ENCODE measurements at places on chromosomes 5 and 9.

- DNase-seq, result no peak
Measured at GRCh38 chr9:132970324-132971062, 8.0 kb upstream of the GFI1B start.

GRCh38 chr5:67806654-67807438, 408.7 kb upstream of the PIK3R1 start:
- DNase-seq, result no peak

DNA sequence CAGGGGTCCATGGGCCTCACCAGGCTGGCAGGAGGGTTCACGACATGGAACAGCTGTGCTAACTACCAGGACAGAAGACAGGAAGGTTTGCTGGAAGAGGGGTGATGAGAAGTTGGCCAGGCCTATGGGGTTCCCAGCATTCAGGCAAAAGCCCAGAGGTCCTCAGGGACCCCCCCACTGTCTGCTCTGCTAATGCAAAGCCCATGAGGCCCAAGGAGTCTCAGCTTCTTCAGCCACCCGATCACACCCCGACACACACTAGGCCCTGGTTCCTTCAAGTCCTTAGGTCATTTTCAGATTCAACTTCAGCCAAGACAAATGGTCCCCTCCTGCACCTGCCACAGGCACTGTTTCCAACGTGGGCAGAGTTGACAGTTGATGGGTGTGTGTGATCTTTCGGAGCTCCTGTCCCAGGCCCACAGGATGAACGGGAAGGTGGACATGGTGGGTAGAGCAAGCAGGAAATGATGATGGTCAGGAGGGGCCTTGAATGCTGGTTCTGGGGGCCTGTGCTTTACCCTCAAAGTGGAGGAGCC, 20.4 kb downstream of the ADAMTS2 start:
- no peak for DNase-seq

DNA sequence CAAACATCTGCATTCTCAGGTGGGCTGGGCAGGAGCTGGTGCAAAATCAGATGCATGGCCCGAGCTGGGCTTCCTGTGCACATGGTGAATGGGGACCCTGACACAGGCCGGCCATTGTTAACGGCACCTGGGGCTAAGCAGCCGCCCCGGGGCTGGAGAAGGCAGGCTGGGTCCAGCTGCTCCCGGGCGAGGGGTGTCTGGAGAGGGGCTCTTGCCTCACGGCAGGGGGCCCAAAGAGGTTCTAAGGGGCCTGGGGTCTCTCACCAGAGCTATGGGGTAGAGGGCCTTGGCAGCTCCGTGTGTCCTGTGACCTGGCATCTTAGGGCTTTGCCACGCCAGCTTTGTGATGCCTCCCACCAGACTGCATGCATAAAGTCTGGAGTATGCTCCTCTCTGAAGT, 5.1 kb upstream of the QSOX2 start:
- no peak for DNase-seq

GRCh38 chr5:78273436-78273835, 21.1 kb downstream of the AP3B1 start:
- DNase-seq, result no peak

GRCh38 chr5:124631874-124632550, 114.4 kb downstream of the ZNF608 start:
- DNase-seq, result no peak

GRCh38 chr5:135222171-135222681, 176.8 kb downstream of the MACROH2A1 start:
- no peak for DNase-seq

GRCh38 chr5:14223372-14223771, 80.2 kb downstream of the TRIO start:
- DNase-seq, result no peak

DNA sequence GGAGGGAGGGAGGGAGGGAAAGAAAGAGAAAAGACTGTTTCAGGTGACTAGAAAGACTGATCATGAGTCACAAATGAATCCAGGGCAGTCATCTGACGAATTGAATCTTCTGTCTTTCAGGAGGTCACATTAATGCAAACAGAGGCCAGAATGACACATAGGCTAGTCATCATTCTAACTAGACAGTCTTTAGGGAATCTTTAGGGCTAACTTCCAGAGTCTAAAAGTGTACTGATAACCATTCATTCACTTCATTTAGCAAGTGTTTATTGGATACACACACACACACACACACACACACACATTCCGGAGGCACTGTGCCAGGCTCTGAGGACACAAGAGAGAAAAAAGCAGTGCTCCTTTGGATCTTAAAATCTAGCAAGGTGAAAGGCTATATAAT, 156.7 kb downstream of the EBF1 start:
- no peak for DNase-seq

- DNase-seq, result no peak
Measured at GRCh38 chr9:83238871-83239640, 176.1 kb upstream of the RASEF start.

DNA sequence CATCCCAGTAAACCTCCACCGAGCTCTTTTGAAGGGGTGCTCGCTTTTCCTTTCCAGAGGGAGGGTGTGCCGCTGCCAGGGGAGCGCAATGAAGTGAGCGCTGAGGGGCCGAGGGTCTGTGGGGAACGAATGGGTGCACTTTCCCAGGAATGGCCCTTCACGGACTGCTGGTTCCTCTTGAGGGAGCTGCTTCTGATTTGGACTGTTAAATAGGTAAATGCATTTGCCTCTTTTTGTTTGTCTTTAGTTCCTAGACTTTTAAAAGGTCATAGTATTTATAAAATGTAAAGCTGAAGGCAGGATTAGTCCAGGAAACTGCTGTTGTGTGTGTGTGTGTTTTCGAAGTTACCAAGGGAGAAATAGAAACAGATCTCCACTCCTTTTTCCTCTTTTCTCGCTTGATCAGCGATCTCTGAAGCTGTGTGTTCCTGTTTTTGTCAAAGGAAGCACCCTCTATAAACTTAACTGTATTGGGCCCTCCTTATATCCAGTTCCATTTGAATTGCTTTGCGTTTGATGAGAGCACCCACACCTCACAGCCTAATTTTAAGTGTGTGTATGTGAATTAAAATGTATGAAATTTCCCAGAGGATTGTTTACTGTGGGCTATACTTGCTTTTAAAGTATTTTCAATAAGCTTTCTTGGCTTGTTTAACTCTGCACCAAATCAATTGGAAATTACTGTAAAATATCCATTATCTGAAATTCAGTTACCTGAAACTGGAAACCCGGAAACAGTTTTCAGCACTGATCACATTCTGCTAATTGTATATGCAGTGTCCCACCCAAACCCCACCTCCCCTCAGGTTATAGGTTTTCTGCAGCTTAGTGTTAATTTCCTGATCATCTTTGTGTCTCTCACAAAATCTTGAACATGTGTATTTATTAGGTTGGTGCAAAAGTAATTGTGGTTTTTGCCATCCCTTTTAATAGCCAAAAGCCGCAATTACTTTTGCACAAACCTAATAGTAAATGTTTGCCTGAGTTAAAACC, 966 bp downstream of the SNX2 start:
- DNase-seq, result no peak

- no peak for DNase-seq
Measured at GRCh38 chr5:135344349-135344748, 54.7 kb downstream of the MACROH2A1 start.

- no peak for DNase-seq
Measured at GRCh38 chr5:171168171-171168570, 140.9 kb upstream of the TLX3 start.

GRCh38 chr9:69980041-69980440, 63.6 kb upstream of the MAMDC2 start:
- no peak for DNase-seq
